NCI-H460 (cell line): ENCODE measurements at places on chromosomes 2 and 18.

- DNase-seq: no peak
Observed at GRCh38 chr2:236861944-236862343, 223.7 kb upstream of the COPS8 start.

DNA sequence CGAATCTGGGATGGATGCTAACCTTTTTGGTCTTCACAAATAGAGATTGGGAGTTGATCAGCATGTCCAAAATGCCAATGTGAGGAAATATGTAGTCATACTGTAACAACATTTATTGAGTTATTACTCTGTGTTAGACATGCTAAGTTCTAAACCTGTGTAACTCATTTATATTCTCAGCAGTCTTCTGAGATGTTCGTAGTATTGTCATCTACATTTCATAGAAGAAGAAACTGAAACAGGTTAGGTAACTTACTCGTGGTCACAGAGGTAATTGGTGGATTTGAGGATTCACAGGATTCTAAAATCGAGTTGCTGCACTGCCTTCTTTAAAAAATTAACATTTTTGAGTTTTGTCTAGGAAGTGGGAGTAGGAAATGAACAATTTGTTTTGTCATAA is 162.1 kb downstream of the UBE2E3 start:
- no peak for DNase-seq

DNA sequence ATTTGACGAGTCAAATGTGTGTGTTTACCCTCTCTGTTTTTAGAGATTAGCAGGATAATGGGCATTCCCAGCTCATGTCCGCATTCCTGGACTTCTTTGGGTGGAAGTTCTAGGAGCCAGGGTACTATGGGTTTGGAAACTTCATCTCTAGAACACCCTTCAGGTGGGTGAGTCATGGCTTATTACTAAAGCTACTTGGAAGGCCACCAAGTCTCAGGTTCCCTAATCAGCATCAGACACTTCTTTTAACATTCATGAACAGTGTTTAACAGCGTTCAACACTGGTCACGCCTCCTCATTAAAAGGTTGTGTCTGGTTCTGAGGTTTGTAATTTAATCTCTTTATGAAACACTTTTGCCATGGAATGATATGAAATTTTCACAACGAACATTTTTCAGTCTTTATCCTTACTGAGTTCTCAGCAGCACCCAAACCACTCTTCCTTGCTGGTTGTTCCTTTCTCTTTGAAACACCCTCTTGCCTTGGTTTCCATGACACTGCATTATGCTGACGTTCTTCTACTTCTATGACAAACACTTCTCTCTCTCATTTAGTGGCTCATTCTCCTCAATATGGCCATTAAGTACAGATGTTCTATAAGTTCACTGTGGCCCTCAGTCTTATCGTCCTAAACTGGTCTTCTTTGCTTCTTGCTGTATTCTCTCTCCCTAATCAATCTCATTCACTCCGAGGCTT is 49.3 kb downstream of the MMADHC start:
- no peak for DNase-seq

DNA sequence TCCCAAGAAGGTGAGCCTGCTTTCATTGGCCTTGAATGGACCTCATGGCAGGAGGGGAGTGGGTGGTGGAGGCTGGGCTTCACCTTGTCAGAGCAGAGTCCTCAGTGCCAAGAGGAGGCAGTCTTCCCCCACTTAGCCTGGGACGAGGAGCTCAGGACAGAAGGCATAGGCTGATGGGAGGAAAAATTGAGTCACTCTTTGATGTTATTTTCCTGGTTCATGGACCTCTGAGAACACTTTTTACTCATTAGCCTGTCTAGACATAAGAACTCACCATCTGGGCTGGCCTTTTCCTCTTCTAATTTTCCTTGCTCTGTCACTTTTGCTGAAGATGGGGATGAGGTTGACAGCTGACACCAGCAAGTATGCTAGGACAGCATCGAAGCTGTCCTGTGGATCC is 225.7 kb upstream of the TNP1 start:
- DNase-seq: no peak

DNA sequence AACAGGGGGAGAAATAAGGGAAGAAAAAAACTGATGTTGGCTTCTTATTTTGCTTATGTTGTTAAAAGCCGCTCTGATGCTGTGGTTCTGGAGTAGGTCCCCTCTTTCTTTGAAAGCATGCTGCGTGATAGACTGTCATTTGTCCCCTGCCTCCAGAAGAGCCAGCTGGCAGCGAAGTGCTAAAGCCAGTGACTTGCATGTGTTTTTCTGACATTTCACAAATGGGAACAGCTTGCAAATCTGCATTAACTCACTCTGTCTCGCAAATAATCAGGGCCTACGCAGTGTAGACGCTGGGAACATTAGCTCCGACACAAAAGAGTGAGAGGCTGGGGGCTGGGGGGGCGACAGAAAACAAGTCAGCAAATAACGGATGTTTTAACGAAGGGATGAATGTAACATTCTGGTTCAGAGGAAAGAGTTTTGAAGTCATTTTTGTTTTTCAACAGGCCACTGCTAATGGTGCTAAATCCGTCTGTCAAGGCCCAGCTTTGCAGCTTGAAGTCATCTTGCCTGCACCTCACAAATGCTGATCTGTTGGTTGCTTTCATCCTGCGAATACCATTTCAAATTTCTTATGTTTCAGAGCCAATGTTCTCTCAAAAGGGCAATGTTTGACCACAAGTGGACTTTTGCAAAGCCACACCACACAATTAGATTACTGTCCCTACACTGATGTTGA is 68.8 kb upstream of the PIK3C3 start:
- DNase-seq: no peak

DNA sequence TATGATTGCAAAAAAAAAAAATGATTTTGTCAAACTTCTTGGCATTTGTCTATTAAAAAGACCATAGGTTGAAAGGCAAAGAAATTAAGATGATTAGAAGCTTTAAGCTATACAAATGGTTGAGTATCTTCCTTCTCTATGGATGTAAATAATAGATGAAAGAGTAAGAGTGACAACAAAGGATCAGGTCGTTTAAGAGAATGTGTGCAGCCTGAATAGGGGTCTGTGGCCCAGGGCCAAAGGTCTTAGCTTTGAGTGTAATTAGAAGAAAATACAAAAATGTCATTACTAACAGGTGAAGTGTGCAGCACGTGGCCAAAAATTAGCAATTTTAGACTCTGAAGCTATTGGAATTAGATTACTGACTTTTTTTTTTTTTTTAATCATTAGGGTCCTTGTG is 122.4 kb downstream of the GREB1L start:
- no peak for DNase-seq

DNA sequence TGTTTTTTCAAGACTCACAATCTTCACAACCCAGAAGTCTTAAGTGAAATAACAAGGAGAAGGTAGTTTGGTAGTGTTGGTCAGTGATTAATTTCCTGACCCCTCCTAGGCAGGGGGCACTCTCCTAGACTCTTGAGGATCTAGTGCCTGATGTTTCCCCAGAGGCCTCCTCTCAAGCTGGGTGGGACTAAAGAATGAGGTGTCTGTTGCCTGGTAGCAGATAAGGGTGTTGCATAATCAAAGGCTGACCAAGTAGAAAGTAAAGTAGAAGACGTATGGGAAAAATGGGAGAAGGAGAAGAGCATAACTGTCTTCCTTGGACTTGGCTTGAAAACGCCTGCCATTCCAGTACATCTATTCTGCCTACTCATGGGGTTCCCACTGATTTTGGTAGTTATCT is 37.8 kb downstream of the VIT start:
- DNase-seq: no peak

DNA sequence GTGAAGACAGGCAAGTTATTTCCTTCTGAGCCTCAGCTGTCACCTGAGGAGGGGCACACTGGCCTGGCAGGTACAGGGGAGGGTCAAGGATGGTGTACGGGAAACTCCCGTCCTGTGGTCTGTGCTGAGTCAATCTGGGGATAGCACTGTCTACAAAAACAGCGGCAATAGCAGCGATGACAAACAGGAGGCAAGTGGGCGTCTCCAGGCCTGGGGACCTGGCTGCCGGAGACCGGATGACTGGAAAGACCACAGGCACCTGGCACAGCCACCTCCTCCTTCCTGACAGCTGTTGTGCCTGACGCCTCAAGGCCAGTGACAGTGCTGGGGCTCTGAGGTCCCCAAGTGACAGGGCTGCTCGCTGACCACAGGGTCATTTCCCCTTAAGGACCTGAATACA is 202.1 kb upstream of the HS6ST1 start:
- DNase-seq: no peak

- no peak for DNase-seq
Observed at GRCh38 chr2:43636621-43637020, 439 bp upstream of the PLEKHH2 start.

DNA sequence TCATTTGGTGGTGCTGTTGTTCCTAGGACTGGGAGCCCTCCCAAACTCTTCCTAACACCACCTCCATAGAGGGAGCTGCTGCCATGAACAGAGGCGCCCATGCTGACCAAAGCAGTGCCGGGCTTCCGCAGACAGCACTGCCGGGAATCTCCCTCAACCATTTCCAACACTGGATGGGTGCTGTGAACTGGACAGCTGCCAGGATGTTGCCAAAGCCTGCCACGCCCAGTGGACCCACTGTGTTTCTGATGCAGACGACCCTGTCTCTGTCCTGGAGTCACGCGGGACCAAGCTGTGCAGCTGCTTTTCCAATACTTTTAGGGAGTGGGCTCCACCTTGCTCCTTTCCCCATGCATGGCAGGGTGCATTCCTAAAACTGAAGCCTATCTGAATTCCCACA is 16.9 kb upstream of the GNAL start:
- DNase-seq: no peak

DNA sequence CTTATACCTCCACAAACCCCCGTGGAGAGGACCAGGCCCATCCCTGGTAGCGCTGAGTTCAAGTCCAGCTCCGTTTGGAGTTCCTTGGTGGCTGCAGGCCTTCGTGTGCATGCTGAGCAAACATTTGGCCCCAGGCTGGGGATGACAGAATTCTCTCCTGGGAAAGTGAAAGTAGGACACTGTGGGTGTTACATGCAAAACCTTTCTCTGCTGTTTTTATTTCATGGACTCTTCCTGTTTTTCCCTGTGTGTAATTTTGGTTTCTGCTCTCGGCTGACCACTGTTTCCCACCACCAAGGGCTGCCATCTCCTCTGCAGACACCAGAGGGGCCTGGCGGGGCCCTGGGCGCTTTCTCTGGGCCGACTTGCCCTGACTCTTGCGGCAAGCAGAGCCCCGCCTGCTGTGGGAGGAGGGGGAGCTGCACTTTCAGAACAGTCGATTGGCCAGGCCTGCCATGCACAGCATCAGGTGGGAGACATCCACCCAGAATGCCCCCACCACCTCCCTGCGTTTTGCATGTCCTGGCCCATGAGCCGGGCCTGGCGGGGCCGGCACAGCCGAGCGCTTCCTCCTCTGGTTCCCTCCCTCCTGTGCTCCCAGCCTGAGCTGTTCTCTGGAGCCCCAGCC is 102.4 kb downstream of the CABLES1 start:
- DNase-seq: no peak

DNA sequence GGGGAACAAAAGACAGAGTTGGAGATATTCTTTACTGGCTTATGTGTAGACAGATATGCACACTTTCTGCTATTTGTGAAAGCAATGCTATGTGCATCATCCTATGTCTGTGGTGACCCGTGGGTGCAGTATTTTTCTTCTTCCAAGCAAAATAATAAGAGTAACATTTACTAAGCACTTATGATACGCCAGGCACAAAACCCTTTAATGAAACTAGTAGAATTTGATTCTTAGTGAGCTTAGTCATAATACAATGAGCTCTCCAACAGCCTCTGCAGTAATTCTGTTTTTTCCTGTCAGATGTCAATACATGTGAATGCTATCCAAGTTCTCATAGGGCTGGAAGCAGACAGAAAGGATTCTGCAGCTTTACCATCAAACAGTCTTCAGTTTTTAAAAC is 130.6 kb downstream of the RAD51AP2 start:
- no peak for DNase-seq

DNA sequence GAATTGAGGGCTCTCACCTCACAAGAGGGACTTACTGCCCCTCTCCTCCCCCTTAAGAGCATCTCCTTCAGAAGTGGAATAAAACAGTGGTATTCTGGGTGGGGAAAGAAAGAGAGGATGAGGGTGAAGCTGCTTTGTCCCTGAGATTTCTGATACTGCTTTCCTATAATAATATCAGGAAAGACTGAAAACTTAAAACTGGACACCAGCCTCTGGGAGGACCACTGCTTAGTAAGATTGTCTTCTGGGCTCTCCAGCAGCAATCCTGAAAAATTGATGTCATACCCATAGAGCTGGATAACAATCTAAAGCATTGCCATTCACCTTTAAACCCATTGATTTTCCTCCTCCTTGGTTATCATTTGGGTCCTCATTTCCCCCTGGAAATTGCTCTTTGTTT is 4.7 kb upstream of the HOXD4 start:
- DNase-seq: no peak

DNA sequence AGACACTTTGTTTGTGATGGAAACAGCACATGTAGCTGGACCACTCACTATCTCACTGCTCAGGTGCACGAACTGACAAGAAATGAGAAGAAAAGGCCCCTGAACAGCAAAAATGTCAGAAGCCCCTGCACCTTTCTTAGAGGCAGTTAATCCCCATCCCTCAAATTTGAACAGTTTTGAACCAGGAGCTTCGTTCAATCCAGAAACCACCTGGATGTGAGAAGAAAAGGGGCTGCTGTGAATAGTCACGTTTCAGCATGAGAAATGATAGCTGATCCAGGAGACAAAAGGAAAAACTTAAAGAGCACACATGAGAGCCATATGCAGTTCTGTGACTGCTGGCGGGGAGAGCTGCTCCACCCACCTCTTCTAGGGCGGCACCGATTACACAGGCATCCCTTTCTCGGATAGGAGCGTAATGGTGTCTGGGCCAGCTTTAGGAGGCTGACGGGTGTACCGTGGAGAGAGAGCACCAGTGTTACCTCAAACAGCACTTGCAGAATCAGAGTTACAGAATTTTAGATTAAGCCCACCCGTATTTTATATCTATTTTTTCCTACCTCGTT is 117.0 kb upstream of the EML6 start:
- no peak for DNase-seq

- no peak for DNase-seq
Observed at GRCh38 chr18:76756531-76757253, 65.7 kb upstream of the ZNF236 start.
